ENCODE measurements at places on chromosomes 13 and 19. TPM values are rescaled to one million over a fixed set of nuclear protein-coding genes. Genes with fewer than 3 reads are reported as not detected.

DNA sequence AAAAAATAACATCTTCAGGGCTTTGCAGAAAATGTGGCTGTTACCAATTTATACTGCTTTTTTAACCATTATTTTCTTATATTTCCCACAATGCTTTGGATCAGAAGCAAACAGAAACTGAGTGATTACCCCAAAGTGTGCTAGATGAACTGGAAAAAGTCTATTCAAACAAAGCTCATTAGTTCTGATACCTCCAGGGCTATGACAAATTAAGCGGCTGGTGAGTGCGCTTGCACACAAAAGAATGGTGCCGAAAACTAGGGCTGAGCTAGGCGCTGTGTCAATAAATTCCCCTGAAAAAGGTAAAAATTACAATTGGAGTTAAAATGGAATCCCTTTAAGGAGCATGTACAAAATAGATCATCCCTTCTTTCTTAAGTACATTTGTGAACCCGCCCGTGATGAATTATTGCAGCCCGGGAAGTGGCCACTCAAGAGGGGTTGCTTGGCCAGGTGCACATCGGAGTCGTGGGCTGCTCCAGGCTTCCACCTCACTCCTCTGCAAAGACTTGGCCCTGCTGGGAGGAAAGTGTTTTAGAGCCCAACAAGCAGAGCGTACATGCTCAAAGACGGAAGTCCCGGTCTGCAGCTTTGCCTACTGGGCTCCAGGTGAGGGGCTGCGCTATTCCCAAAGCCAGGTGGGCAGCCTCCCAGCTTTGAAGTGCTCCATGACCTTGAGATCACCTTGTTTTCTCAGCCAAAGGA, 164.0 kb upstream of the ZNF507 start:
- H3K36me3 ChIP-seq = no peaks in the 10 kb centered on the region
- H3K27me3 ChIP-seq = no peaks in the 10 kb centered on the region
- H3K27ac ChIP-seq = no peak overlapping the region
- DNase-seq = no peak

- H3K27me3 ChIP-seq = no peaks in the 10 kb centered on the region
- no peak overlapping the region for H3K27ac ChIP-seq
- no peak overlapping the region for H3K4me3 ChIP-seq
- no peak for DNase-seq
These were observed 212.6 kb downstream of the LACC1 start for GRCh38 chr13:44092078-44092970.

- no peak overlapping the region for H3K4me3 ChIP-seq
- no peaks in the 10 kb centered on the region for H3K36me3 ChIP-seq
- no peaks in the 10 kb centered on the region for H3K4me1 ChIP-seq
These were observed 26.7 kb upstream of the MPHOSPH8 start for GRCh38 chr13:19606737-19607136.

GRCh38 chr13:102769679-102770078, 3.9 kb downstream of the TEX30 start:
- H3K27ac ChIP-seq = no peak overlapping the region
- H3K36me3 ChIP-seq = peaks cover 11% of the 10 kb centered on the region
- H3K4me3 ChIP-seq = no peak overlapping the region
- DNase-seq = peak; percentile 20
- peaks cover 16% of the 10 kb centered on the region for H3K4me1 ChIP-seq

LILRB3 gene
- polyA plus RNA-seq = not detected

CDK8 gene
- 11.3 TPM for polyA plus RNA-seq

PBX4 gene
- polyA plus RNA-seq = 6.4 TPM

Data from SK-N-SH (cell line).